Activated CD8-positive, alpha-beta memory T cell treated with anti-CD3 and anti-CD28 coated beads for 4 hours (primary cell): ENCODE measurements at places on chromosomes 2 and 18.

DNA sequence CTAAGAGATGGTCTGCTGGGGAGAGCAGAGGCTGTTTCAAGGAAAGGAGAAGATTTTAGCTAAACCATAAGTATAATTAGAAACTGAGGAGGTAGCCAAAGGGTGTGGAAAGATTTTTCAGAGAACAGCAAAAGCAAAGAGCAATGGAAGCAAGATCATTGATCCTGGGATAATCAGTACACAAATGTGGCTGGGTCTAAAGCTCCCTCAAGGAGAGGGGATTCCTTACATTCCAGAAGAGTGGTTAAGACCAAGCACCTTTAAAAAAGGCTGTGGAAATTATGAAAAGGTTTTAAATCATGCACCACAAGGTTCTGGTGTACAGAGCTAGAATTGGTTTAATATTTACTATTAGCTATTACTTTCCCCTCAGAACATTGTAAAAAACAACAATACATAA is 246.0 kb upstream of the UBE2E3 start:
- no peak for DNase-seq

- no peak for DNase-seq
Observed at GRCh38 chr2:104385743-104386142, 468.2 kb upstream of the POU3F3 start.

DNA sequence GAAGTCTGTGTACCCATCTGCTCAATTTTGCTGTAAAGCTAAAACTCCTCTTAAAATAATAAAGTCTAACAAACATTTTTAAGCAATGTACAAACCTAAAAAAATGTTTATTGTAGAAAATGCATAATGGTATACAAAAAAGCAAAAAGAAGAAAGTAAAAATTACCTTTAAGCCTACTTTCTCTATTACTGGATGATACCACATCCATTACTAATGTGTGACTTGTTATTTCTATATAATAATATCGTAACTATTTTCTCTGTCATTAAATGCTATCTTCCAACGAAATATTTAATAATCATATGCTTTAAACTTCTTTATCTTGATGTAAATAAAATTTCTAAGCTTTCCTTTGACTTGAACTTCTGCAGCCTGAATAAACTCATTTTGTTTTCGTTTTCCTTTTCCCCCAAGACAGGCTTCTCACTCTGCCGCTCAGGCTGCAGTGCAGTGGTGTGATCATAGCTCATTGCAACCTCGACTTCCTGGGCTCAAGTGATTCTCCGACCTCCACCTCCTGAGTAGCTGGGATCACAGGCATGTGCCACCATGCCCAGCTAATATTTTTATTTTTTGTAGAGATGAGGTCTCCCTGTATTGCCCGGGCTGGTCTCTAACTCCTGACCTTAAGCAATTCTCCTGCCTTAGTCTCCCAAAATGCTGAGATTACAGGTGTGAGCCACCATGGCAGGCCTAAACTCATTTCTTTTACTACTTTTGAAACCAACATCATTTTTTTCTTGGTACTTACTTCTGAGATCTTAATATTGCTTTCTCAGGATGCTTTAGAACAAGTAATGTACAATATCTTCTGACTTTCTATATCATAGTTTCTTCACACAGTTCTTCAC is 18.1 kb upstream of the DNAH7 start:
- no peak for DNase-seq

- DNase-seq, result no peak
Observed at GRCh38 chr2:174675615-174676014, 78.0 kb upstream of the WIPF1 start.

- no peak for DNase-seq
Observed at GRCh38 chr2:23207871-23208270, 177.1 kb upstream of the KLHL29 start.

DNA sequence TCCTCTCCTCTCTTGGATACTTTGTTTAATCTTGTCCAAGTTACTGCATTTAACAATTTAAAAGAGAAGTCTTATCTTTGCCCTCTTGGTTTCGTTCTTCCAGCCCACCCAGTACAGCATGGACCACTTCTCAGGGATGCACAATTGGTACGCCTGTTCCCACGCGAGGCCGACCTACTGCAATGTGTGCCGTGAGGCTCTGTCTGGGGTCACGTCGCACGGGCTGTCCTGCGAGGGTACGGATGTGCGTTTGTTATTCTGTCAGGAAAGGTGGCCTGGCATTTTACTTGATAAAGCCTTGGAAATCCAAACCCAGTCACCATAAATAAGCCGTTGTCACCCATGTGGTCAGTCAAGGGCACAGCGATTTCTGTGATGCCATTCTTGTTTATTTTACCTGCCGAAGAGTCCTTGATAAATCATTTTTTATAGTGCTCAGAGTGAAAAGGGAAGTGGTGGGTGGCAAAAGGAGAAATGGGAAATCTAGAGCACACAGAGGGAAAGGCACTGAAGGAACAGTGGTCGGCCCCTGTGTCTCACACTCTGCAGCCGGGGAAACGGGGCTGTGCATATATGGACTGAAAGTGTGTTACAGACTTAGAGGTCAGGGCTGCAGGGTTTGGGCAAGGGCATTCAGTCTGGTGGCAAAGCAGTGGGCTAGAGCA is 80.5 kb downstream of the DGKD start:
- no peak for DNase-seq

- DNase-seq, result no peak
Observed at GRCh38 chr2:101120124-101120996, 30.8 kb downstream of the TBC1D8 start.

GRCh38 chr18:21703241-21703820 is 1.2 kb downstream of the ABHD3 start:
- DNase-seq, result no peak

DNA sequence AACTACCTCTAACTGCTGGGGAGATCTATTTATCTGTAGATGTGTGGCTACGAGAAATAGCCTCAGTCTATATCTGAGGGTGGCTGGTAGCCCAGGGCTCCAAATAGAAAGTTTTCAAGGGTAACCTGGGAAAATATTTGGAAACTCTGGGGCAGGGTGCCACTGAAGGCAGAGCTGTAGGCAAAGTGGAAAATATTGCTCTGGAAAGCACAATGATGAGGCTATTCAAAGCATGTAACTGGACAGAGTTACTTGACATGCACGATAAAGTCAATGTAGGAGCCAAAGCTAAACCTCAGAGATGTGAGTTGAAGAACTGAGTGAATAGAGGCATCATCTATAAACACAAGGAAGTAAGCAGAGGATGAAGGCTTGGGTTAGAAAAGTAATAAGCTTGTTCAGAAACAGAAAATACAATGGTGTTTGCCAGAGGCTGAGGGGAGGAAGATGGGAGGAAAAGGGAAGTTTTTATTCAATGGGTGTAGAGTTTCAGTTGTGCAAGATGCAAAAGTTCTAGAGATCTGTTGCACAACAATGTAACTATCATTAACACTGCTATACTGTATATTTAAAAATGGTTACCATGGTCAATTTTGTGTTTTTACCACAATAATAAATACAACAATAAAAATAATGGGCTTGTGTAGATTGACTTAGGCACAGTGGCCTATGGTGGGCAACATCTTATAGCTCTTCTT is 171.6 kb downstream of the MBD2 start:
- DNase-seq, result no peak

GRCh38 chr2:9240745-9241144 is 34.1 kb downstream of the ASAP2 start:
- DNase-seq, result no peak

DNA sequence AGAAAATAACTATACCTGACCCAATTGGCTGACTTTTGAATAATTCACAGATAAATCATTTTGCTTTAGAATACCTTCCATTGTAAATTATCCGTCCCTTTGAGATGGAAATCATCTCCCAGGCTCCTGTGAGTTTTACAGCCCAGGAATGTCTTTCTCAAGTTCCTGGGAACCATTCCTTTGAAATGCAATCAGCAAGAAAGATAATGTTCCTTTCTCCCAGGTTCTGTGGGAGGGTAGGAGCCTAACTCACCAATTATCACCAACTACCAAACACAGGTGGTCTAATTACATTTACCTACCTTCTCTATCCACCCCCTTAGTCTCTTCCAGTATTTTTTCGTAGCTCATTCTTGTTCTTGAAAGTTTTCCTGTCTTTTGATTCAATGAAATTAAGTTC is 1016.0 kb downstream of the SOCS6 start:
- no peak for DNase-seq

- DNase-seq, result no peak
Observed at GRCh38 chr2:38836791-38837190, 38.9 kb downstream of the DHX57 start.
